Jurkat, Clone E6-1 (cell line): ENCODE measurements at places on chromosomes 3 and 15.

GRCh38 chr15:57283774-57284503 lies 92.4 kb upstream of the CGNL1 start:
- no peak for DNase-seq

GRCh38 chr15:55253580-55253979 lies 36.0 kb downstream of the RAB27A start:
- no peak for DNase-seq

DNA sequence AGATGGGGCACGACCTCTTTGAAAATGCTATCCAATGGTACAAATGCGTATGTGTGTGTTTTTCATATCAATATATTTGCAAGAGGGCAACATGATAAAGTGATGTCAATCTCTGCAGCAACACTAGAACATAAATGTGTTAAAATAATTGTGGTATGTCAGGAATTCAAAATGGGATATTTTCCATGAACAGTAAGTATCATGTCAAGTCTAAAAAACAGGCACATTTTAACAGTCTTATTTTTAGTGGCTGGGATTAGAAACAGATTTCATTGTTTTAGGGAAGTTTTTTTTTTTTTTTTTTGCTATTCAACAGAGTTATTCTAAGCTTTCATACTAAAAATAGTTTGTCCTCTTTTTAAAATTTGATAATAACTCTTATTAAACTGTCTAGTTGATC lies 209.8 kb downstream of the GAP43 start:
- no peak for DNase-seq

DNA sequence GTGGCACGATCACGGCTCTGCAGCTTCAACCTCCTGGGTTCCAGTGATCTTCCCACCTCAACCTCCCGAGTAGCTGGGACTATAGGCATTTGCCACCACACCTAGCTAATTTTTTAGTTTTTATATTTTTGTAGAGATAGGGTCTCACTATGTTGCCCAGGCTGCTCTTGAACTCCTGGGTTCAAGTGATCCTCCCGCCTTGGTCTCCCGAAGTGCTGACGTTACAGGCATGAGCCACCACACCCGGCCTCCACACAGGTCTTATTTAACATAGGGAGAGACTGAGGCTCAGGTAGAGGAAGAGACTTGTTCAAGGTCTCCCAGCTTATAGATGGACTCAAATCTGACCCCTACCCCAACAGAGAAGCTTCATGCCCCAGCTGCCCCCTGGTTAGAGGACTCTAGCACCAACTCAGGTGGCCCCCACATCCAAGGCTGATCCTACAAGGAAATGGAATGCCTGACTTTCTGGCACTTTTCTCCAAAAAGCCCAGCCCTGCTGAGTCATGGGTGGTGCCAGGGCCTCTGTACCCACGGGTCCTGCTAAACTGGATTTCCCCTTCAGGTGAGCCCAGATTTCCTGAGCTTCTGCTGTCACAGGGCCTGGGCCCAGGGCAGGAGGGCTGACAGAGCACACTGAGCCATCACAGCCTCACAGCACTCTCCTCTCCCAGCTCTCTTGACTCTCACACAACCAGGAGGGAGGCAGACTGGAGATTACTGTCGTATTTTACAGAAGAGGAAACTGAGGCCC lies 5.6 kb downstream of the TMEM40 start:
- DNase-seq, result no peak

- DNase-seq, result no peak
These were observed 273.5 kb downstream of the ZBTB20 start for GRCh38 chr3:114873591-114873990.

- DNase-seq, result no peak
These were observed 5.0 kb upstream of the UACA start for GRCh38 chr15:70768257-70768883.

DNA sequence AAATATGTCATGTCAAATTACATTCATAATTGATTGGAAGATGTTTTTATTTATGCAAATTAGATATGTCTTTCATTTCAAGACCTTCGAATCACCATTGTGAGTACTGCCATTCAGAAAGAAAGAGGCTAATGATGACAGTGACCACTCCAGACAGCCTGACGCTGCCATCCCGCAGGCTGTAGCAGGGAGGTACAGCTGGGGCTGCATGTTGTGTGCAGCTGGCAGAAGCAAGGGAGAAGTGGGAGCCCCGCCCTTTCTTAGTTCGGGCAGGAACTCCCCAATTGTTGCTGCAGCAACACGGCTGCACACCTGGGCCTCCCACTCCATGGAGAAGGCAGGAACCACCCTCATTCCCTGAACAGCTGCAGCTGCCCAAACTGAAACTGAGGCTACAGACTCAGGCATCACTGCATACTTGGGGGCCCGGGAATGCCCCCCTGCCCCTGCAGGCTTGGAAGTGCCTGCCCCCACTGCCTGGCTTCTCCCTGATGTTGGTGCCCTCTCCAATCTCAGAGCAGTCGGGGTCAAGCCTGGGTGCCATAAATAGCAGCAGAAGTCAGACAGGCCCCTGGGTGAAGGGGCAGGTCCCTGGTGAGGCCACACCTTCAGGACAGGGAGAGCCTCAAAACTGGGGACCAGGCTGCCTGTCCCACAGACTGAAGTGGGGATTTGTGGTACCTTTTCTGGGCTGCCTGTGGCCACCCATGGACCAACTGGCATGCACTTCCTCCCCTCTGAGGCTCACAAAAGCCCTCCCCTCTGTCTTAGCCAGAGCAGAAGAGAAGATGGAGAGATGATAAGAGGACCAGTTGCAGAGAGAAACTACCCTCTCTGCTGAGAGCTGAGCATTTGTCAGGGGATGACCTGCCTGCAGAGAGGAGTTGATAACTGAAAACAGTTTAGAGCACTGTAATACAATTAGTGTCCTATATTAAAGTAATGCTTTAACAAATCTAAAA lies 964.6 kb downstream of the SI start:
- DNase-seq, result no peak

GRCh38 chr15:92909136-92909781 lies 9.1 kb downstream of the CHD2 start:
- no peak for DNase-seq

DNA sequence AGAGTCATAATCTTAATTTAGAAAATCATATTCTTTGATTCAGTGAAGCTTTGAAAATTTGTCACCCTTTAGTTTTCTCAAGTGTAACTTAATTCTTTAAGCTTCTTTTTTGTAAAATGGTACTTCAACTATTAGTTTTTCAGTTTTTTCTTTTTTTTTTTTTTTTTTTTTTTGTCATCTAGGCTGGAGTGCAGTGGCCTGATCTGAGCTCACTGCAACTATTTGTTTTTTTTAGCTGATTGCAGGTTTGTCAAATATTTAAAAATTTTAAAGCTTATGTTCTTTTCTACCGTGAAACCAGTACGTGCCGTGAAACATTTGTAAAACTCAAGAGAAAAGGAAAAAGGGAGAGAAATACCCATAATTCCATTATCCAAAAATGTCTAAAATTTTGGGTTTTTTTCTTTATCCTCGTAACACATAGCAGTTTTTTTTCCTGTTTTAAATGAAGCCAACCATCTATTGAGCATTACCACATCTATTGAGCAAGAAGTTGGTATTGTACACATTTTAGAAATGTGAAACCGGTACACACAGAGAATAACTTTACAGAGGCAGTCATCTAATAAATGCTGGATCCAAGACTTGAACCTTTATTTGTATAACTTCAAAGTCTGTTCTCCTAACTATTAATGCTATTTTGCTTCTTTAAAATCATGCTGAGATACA lies 25.7 kb downstream of the ECT2 start:
- no peak for DNase-seq

DNA sequence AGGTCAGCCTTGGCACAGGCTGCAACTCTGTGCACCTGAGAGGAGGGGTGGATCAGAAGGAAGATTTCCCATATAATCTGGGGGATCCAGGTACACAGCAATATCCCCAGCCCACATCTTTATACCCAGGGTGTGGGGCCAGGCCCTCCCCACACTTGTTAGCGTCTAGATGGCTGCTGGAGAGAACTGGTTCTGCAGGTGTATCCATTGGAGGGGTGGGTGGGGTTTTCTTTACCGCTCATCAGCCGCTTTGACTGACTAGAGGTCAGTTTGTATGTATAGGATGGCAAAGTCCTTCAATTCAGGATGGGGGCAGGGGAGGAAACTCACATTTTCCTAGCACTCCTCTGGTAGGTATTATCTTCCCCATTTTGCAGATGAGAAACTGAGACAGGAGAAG lies 92.5 kb downstream of the IL20RB start:
- DNase-seq, result no peak

- DNase-seq, result no peak
These were observed 7.3 kb downstream of the FYCO1 start for GRCh38 chr3:45988362-45988761.

GRCh38 chr15:38690719-38691332 lies 126.2 kb upstream of the RASGRP1 start:
- DNase-seq, result peak; percentile 90

DNA sequence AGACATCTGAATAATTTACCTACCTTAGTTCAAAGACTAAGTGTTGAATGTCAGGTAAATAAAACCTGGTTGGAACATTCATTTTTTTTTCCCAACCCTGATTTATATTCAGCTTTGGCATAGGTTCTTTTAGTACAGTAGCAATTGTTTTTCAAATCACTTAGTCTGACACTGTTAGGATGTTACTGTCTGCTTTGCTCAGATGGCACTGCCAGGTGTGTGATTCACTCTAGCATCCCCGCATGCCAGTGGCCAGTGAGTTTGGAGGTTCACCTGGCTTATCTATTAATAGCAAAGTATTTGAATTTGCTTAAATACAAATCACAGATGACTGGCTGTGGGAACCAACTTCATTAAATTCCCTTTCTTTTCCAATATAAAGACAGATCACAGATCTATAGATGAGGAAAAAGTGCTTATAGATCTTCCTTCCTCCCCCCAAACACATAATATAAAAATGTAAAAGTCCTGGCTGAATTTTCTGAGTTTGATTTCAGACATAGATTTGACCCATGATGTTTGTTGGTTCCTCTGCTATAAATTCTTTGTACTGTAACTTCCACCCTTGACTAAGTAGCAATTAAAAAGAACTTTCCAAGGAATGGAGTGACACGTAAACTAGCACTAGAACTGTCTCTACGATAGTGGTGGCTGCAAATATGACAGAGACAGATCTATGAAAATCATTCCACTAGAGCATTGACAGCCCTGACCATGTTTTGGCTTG lies 3.9 kb downstream of the THBS1 start:
- DNase-seq, result no peak

DNA sequence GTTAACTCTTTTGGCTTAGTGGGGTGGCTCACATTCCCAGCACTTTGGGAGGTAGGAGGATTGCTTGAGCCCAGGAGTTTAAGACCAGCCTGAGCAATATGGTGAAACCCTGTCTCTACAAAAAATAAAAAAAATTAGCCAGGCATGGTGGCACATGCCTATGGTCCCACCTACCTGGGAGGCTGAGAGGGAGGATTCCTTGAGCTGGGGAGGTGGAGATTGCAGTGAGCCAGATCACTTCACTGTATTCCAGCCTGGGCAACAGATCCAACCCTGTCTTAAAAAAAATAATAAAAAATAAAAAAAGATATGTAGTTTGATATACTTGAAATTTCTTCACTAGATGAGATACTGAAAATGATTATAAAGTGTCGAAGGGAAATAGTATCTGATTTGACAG lies 178.8 kb downstream of the TCF12 start:
- no peak for DNase-seq

DNA sequence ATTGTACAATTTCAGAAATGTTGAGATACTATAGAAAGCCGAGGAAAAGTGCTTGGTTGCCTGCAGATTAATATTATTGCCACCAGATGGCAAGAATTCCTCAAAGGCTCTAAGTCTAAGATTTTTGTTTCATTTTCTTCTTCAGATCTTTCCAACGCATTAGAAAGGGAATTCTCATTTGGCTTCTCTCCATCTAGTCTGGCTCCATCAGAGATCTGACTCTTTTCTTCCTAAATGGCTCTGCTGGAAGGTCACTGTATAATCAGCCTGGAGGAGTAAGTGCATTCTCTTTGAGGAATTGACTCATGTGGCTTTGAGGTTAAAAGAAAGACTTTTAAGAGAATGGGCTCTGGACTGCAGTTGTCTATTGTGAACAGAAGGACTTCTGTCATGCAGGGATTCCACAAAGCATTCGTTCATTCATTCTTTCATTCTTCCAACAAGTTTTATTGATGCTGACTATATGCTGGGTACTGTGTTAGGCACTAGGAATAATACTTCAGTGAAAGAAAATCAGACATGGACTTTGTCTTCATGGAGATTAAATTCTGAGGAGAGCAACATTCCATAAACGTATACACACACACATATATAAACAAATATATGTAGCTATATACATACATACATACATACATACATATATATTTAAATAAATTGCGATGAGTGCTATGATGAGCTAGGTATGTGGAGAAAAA lies 55.3 kb downstream of the SLC28A2 start:
- DNase-seq, result peak; percentile 28
